Breast epithelium (tissue), 4 donors: ENCODE measurements at places on chromosomes 2 and 18. TPM values are rescaled to one million over a fixed set of nuclear protein-coding genes. Genes with fewer than 3 reads are reported as not detected.

- H3K4me1 ChIP-seq: no peaks in the 10 kb centered on the region
- DNase-seq: no peak
- no peaks in the 10 kb centered on the region for H3K36me3 ChIP-seq
- H3K27me3 ChIP-seq: no peaks in the 10 kb centered on the region
- H3K4me3 ChIP-seq: no peak overlapping the region
- H3K27ac ChIP-seq: no peak overlapping the region
Observed at GRCh38 chr18:56152551-56153310, 485.7 kb downstream of the TXNL1 start.

- H3K4me3 ChIP-seq: no peak overlapping the region
- no peak overlapping the region for H3K27ac ChIP-seq
- no peaks in the 10 kb centered on the region for H3K36me3 ChIP-seq
Observed at GRCh38 chr18:41226186-41226585, 728.8 kb upstream of the PIK3C3 start.

GRCh38 chr18:25815659-25816058 lies 274.8 kb downstream of the SS18 start:
- no peak overlapping the region for H3K4me3 ChIP-seq
- H3K4me1 ChIP-seq: no peaks in the 10 kb centered on the region
- no peaks in the 10 kb centered on the region for H3K27me3 ChIP-seq
- no peaks in the 10 kb centered on the region for H3K36me3 ChIP-seq

DNA sequence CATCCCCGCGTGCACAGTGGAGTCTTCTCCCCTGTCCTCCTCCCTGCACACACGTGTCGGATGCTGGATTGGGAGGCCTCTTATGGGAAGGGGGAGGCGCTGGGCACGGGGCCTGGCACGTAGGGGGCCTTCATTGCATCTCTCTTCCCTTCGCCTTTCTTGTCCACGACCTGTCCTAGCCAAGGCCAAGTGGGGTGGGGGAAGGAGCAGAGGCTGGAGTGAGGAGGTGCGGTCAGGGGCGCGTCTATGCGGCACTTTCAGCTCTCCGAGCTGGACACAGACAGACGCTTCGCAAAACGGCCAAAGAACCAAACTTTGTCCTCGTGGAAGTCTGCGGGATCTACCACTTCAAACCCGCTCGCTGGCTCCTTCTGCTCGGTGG lies 13.4 kb downstream of the ALPG start:
- peaks cover 71% of the 10 kb centered on the region for H3K27me3 ChIP-seq
- peaks cover 20% of the 10 kb centered on the region for H3K4me1 ChIP-seq
- no peak overlapping the region for H3K4me3 ChIP-seq
- H3K36me3 ChIP-seq: no peaks in the 10 kb centered on the region
- DNase-seq: peak; percentile 14

- H3K4me3 ChIP-seq: no peak overlapping the region
- H3K4me1 ChIP-seq: peaks cover 8% of the 10 kb centered on the region
- no peaks in the 10 kb centered on the region for H3K36me3 ChIP-seq
- no peaks in the 10 kb centered on the region for H3K27me3 ChIP-seq
Observed at GRCh38 chr2:226839951-226840350, 4.1 kb downstream of the RHBDD1 start.

GRCh38 chr18:73514449-73514848 lies 633.2 kb downstream of the FBXO15 start:
- H3K4me1 ChIP-seq: no peaks in the 10 kb centered on the region
- H3K36me3 ChIP-seq: no peaks in the 10 kb centered on the region
- no peak overlapping the region for H3K27ac ChIP-seq

DNA sequence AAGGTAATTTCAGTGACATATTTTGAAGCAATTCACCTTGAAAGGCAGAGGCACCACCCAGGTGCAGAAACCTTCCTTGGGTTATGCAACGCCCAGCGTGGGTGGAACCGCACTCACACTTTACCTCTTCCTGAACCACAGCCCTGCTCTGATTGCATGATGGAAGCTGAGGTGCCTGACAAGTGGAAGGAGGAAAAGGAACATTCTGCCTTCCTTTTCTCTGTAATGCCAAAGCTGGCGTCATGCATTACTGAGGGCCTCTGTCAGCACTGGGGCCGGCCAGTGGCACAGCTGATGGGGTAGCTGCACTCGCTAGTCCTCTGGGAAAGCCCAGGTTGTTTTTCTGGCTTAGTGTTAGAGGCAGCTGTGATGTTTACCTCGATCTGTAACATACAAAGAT lies 266.5 kb downstream of the NEDD4L start:
- H3K4me1 ChIP-seq: peaks cover 27% of the 10 kb centered on the region
- H3K27me3 ChIP-seq: no peaks in the 10 kb centered on the region
- H3K36me3 ChIP-seq: no peaks in the 10 kb centered on the region
- peak overlapping the region; percentile 87 for H3K27ac ChIP-seq
- no peak for DNase-seq
- H3K4me3 ChIP-seq: no peak overlapping the region

GRCh38 chr2:110802208-110802932 lies 70.0 kb downstream of the ACOXL start:
- DNase-seq: no peak
- H3K36me3 ChIP-seq: no peaks in the 10 kb centered on the region
- H3K4me1 ChIP-seq: no peaks in the 10 kb centered on the region
- H3K27ac ChIP-seq: no peak overlapping the region

- no peaks in the 10 kb centered on the region for H3K4me1 ChIP-seq
- H3K27me3 ChIP-seq: peaks cover 6% of the 10 kb centered on the region
- H3K36me3 ChIP-seq: no peaks in the 10 kb centered on the region
- no peak for DNase-seq
- no peak overlapping the region for H3K27ac ChIP-seq
Observed at GRCh38 chr2:109060496-109060895, 68.5 kb upstream of the SH3RF3 start.

- H3K4me1 ChIP-seq: peaks cover 11% of the 10 kb centered on the region
- no peak overlapping the region for H3K4me3 ChIP-seq
- no peak overlapping the region for H3K27ac ChIP-seq
- no peak for DNase-seq
Observed at GRCh38 chr2:233209533-233210171, 41.8 kb upstream of the ATG16L1 start.

DNA sequence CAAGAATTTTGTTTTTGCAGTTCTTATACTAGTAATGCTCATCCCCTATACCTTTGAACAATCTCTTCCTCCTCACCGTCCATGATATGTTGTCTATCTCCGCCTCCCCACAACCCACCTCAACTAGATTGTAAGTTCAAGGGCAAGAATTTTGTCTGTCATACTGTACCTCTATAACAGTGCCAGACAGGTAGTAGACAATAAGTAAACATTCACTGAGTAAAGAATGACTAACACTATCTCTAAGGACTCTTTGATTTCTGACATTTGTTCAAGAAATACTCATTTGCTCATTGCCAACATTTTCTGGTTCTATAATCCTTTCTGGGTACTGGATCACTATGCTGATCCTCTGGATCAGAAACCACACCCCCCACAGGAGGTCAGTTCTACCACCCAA lies 82.4 kb downstream of the EXOC6B start:
- H3K36me3 ChIP-seq: no peaks in the 10 kb centered on the region
- H3K4me3 ChIP-seq: no peak overlapping the region
- no peaks in the 10 kb centered on the region for H3K27me3 ChIP-seq

GRCh38 chr18:58034370-58034769 lies 9.7 kb upstream of the NEDD4L start:
- DNase-seq: no peak
- H3K36me3 ChIP-seq: no peaks in the 10 kb centered on the region
- H3K4me1 ChIP-seq: no peaks in the 10 kb centered on the region
- no peak overlapping the region for H3K27ac ChIP-seq
- H3K4me3 ChIP-seq: no peak overlapping the region

DNA sequence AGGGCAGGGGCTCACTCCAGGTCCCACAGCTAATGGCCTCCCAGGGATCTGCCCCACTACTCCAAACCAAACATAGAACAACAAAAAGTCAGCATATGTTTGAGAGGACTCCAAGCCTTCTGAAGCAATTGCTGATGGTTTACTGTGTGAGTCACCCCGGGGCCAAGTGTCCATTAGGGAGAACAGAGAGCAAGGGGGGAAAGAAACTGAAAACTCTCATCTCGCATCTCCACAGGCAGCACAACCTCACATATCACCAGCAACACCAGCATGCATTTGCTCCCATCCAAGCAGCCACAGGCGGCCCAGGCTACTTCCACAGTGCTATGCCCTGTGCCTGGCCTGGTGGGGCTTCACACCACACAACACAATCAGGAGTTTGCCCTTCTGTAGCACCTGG lies 39.1 kb downstream of the CYRIA start:
- no peak overlapping the region for H3K4me3 ChIP-seq
- peak overlapping the region; percentile 65 for H3K27ac ChIP-seq
- no peaks in the 10 kb centered on the region for H3K27me3 ChIP-seq
- H3K4me1 ChIP-seq: peaks cover 6% of the 10 kb centered on the region

GRCh38 chr18:63181706-63182309 lies 137.8 kb downstream of the BCL2 start:
- no peaks in the 10 kb centered on the region for H3K27me3 ChIP-seq
- H3K36me3 ChIP-seq: no peaks in the 10 kb centered on the region
- H3K4me1 ChIP-seq: peaks cover 27% of the 10 kb centered on the region
- H3K4me3 ChIP-seq: no peak overlapping the region
- no peak for DNase-seq

- no peak overlapping the region for H3K27ac ChIP-seq
- H3K4me1 ChIP-seq: no peaks in the 10 kb centered on the region
- DNase-seq: no peak
- no peaks in the 10 kb centered on the region for H3K27me3 ChIP-seq
- H3K36me3 ChIP-seq: no peaks in the 10 kb centered on the region
Observed at GRCh38 chr2:45233301-45233700, 224.0 kb upstream of the SIX2 start.

DNA sequence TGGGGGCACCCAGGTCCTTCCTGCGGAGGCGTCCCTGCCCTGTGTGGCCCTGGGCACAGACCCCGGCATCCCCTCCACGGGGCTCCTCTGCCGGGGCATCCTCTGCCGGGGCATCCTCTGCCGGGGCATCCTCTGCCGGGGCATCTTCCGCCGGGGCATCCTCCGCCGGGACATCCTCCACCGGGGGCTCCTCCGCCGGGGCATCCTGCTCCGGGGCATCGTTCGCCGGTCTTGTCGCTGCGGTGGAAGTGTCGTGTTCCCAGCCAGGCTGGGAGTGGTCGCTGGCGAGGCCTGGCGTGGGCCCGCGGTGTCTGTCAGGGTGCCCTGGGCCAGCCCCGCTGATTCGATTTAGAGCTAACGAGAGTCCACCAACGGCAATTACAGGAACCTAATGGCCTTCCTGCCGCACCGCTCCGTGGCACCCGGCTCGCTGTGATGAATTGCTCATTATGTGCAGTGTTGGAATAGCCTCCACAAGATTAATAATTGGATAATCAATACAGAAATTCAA lies 115.1 kb downstream of the NFATC1 start:
- DNase-seq: no peak
- H3K27ac ChIP-seq: no peak overlapping the region
- no peaks in the 10 kb centered on the region for H3K4me1 ChIP-seq
- no peak overlapping the region for H3K4me3 ChIP-seq
- H3K36me3 ChIP-seq: no peaks in the 10 kb centered on the region

GRCh38 chr2:241268306-241268705 lies 47.2 kb downstream of the HDLBP start:
- H3K27ac ChIP-seq: no peak overlapping the region
- H3K27me3 ChIP-seq: no peaks in the 10 kb centered on the region

DNA sequence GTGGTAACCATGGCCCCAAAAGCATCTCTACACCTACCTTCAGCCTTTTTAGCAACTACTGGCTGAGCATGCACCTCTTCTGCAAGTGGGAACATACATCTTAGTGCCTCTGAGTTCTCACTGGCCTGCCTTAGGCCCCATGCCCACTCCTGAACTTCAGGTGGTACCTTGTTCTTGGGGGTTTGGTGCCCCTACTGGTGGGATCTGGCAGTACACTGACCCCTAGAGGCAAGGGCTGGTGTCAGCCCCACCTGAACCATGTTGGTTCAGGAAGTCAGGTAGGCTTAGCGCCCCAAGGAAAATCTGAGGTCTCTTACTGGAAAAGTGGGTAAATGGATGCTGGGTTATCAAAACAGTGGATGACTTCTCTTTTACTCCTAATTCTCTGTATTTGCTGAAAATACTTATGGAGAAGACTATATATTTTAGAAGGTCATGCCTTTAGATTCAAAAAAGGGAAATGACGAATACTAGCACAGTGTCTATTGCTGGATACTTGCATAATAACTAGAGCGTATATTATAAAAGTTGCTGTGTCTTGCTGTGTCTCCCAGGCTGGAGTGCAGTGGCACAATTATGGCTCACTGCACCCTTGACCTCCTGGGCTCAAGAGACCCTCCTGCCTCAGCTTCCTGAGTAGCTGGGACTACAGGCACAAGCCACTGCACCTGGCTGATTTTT lies 84.6 kb downstream of the RAB31 start:
- H3K27ac ChIP-seq: no peak overlapping the region
- no peaks in the 10 kb centered on the region for H3K27me3 ChIP-seq
- H3K4me1 ChIP-seq: no peaks in the 10 kb centered on the region
- no peaks in the 10 kb centered on the region for H3K36me3 ChIP-seq
- no peak overlapping the region for H3K4me3 ChIP-seq

DNA sequence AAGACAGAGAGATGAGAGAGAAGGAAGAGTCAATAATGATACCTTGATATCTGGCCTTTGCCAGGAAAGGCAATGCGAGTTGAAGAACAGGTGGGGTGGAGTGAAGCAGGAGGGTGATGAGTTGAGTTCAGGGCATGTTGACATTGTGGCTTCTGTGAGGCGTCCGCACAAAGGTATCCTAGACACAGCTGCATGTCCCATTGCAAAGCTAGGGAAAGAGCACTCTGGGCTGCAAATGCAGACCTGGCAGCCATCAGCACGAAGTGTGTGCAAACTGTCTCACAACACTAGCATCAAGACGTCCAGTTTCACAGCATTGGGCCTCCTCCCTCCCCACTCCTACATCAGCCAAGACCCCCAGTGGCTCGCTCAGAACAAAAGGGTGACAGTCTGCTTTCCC lies 36.1 kb downstream of the TEX51 start:
- H3K27me3 ChIP-seq: peaks cover 15% of the 10 kb centered on the region
- DNase-seq: no peak
- H3K4me1 ChIP-seq: no peaks in the 10 kb centered on the region
- no peak overlapping the region for H3K27ac ChIP-seq
- H3K4me3 ChIP-seq: no peak overlapping the region

Gene MC4R
- total RNA-seq: not detected

Gene SPHKAP
- total RNA-seq: 0.66 TPM

Gene ELAC1
- total RNA-seq: 4.8 TPM

Gene C2orf78
- total RNA-seq: not detected

Gene ALPI
- total RNA-seq: 0.33 TPM

Gene CRYBA2
- total RNA-seq: not detected

Gene EPHA4
- total RNA-seq: 12.8 TPM

Gene PDE1A
- total RNA-seq: 7.9 TPM

Gene GPC1
- total RNA-seq: 13.8 TPM

Gene ZSCAN30
- total RNA-seq: 33.2 TPM

Gene SIX2
- 3.5 TPM for total RNA-seq

Gene CMPK2
- total RNA-seq: 3.3 TPM
